ENCODE measurements at places on chromosomes 4 and X. TPM values are rescaled to one million over a fixed set of nuclear protein-coding genes. Genes with fewer than 3 reads are reported as not detected.

The CTAG1B gene
- total RNA-seq, result not detected

The RASGEF1B gene
- total RNA-seq, result 5.3 TPM

The TMEM154 gene
- 1.7 TPM for total RNA-seq

The CXCL11 gene
- 1.9 TPM for total RNA-seq

The PPARGC1A gene
- 0.54 TPM for total RNA-seq

The JCHAIN gene
- not detected for total RNA-seq

The SYN1 gene
- total RNA-seq, result 4.7 TPM

The CFAP99 gene
- total RNA-seq, result not detected

The HTN1 gene
- total RNA-seq, result not detected

The ZIC3 gene
- 72.9 TPM for total RNA-seq

The AKAP14 gene
- 2.5 TPM for total RNA-seq

The NHSL2 gene
- total RNA-seq, result 9.5 TPM

The CXCL3 gene
- total RNA-seq, result 3.6 TPM

The GAGE12E gene
- total RNA-seq, result not detected

The SLC9B1 gene
- 0.62 TPM for total RNA-seq

The ZNF674 gene
- 5.8 TPM for total RNA-seq

The DGKK gene
- total RNA-seq, result 8.1 TPM

The CORIN gene
- not detected for total RNA-seq

The SH3BP2 gene
- 29.9 TPM for total RNA-seq

The BMP3 gene
- 0.10 TPM for total RNA-seq

The XPNPEP2 gene
- total RNA-seq, result not detected

The ARMCX2 gene
- total RNA-seq, result 129 TPM

The FAM133A gene
- 1.1 TPM for total RNA-seq

The RASL11B gene
- 100.0 TPM for total RNA-seq

The GNRHR gene
- not detected for total RNA-seq

The GLRA3 gene
- not detected for total RNA-seq

The CT47B1 gene
- not detected for total RNA-seq

The CASP3 gene
- total RNA-seq, result 84.4 TPM

The USP17L15 gene
- not detected for total RNA-seq

The PRRG3 gene
- 10.6 TPM for total RNA-seq

The GYPE gene
- not detected for total RNA-seq

The RIBC1 gene
- total RNA-seq, result 0.39 TPM

The RBM47 gene
- 139 TPM for total RNA-seq

The GRK4 gene
- total RNA-seq, result 0.82 TPM

The PDE6B gene
- total RNA-seq, result 3.1 TPM

The GRIA2 gene
- total RNA-seq, result not detected

The RNF175 gene
- total RNA-seq, result 4.7 TPM

The NUDT10 gene
- total RNA-seq, result 35.5 TPM

The GPC3 gene
- 61.2 TPM for total RNA-seq

The TMEM35A gene
- 5.8 TPM for total RNA-seq

The LNX1 gene
- total RNA-seq, result 7.3 TPM

The AADAT gene
- total RNA-seq, result 4.5 TPM

The RNF212 gene
- total RNA-seq, result 11.8 TPM

The PAGE4 gene
- total RNA-seq, result not detected

The TRO gene
- 52.2 TPM for total RNA-seq

The PDHA1 gene
- total RNA-seq, result 77.3 TPM

The NR3C2 gene
- 3.0 TPM for total RNA-seq

Measured in GM23338 (cell line).